ENCODE measurements at places on chromosomes 2 and 18.

GRCh38 chr18:48308755-48309575 is 100.2 kb downstream of the ZBTB7C start:
- no peak for DNase-seq

- no peak for DNase-seq
Observed at GRCh38 chr18:63109802-63110201, 209.8 kb downstream of the BCL2 start.

- DNase-seq: no peak
Observed at GRCh38 chr2:144595686-144596072, 75.8 kb upstream of the ZEB2 start.

DNA sequence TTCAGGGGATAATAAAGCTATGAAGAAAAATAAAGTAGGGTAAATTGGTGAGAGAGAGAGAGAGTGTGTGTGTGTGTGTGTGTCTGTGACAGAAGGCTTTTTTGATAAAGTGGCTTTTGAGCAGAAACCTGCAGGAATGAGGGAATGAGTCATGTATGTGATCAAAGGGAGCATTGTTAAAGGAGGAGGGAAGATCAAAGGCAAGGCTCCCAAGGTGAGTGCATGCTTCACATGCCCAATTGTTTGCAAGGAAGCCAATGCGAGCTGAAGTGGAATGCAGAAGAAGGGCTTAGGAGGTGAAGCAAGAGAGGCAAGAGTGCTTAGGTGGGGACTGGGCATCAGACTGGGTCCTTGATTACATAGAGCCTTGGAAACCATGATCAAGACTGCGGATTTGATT is 96.8 kb downstream of the DNAH6 start:
- no peak for DNase-seq

GRCh38 chr2:68388358-68388757 is 23.3 kb downstream of the PLEK start:
- no peak for DNase-seq

All from AML-193 (cell line).